CD4-positive, alpha-beta T cell treated with Interleukin-17A for 1 hour (primary cell): ENCODE measurements at places on chromosomes 6 and 20.

DNA sequence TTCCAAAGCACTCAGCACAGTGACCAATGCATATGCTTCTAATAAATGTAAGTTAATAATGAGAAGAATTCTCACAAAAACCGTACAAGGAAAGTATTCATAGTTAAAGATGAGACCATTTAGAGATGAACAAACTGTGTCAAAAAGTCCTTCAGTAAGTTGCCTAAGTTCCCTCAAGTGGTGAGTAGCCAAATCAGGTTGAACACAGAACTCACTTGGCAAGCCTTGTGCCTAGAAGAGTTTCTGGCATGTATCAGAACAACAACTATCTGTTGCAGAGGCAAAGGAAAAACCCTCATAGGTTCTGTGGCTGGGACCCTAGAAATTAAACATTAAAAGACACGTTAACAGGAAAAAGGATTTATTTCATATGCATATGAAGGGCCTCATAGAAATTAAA, 129.6 kb upstream of the DOK5 start:
- no peak for DNase-seq

- DNase-seq = no peak
These were observed 31.9 kb downstream of the TTI1 start for GRCh38 chr20:38001173-38001875.

DNA sequence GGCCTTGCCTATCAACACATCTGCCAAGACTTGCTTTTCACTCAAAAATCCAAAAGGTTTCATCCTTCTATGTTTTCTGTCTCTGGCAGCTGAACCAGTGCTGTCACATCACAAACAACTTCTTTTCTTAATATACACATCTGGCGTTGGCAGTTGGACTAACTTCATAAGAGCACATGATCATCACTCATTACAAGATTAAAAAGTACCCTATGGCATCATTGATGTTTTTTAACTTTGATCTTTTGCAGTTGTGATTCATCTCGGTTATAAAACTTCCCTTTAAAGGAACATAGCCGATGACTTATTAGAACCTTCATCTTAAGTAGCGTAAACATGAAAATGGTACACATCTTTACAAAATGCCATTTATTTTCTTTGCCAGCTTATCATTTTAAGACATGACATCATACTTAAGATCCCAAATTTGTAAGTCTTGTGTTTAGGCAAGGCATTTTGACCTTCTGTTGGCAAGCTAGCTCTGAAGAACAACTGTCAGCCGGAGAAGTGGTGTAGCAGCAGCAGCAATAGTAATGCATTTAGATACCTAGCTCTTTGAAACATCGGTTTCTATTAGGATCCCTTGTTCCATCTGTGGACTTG, 64.2 kb upstream of the SUPT3H start:
- DNase-seq = peak; percentile 42

DNA sequence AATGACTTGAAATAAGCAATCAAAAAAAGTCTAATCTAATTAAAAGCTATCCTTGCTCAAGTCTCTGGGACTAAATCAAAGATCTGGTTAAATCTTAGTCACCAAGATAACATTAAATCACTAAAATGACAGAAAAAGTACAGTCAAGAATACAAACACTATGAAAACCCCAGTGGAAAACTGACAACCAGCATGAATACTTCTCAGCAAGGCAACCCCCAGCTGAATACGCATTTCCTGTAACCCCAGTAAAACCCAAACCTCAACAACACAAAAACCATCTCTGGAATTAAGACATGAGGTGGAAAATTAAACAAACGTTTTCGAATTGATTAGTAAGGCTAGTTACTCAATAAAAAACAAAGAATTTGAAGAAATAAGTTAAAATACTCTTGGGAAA, 23.7 kb upstream of the ZC3H12D start:
- peak; percentile 89 for DNase-seq

DNA sequence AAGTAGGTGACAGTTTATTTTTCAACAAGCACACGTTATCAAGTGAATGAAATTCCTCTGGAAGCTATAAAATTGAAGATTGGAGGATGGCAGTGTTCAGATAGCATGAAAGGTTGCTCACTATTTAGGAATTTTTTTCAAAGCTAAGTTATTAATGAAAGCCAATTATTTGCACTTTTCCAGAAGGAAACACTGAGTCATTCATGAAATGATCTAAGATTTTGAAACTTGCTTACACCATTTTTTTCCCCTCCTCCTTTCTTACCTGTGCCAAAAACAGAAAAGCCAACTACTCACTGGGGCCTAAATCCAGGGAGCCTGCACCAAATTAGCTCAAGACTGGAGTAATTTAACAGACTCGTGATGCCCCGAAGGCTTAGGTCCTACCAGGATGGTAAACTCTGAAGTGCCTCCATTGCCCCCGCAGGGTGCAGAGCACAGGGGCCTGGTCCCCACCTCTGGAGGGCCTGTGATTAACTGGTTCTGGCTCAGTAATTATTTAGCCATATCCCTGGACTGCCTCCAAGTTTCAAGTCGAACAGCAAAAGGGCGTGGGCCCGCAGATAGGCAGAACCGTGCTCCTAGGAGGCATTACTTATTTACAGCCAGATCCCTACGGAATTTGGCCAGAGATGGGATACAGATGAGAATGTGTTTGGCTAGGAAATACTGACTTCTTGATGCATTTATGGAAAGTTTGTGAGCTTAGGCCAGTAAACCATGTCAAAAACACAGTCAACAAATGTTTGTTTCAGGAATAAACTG, 28.0 kb upstream of the ZNF217 start:
- no peak for DNase-seq

- DNase-seq = peak; percentile 19
These were observed 593 bp downstream of the DNMT3B start for GRCh38 chr20:32762754-32763201.

GRCh38 chr20:25287631-25288290, 39.9 kb downstream of the PYGB start:
- DNase-seq = no peak

GRCh38 chr20:298776-299391, 1.5 kb downstream of the ZCCHC3 start:
- DNase-seq = no peak

DNA sequence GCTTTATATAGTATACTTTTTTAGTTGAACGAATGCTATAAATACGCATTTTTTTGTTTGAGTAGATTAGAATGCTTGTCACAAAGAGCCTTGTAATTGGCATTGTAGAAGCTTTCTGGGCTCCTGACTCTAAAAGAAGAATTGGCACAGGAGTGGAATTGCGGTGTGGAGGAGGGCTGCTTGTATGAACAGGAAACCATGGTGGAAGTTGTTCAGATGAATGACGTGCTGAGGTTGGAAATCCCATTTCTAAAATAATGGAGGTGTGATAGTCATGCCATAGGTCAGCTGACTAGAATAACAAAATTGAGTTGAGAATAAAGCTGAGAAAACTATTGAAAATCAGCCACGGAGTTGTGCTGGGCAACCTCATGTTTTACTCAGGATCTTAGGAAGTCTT, 174.9 kb downstream of the QKI start:
- no peak for DNase-seq

- no peak for DNase-seq
These were observed 16.6 kb upstream of the CCND3 start for GRCh38 chr6:41958022-41958856.

- DNase-seq = peak; percentile 25
These were observed 5.7 kb downstream of the HELZ2 start for GRCh38 chr20:63568170-63568981.

GRCh38 chr6:3384241-3385143, 72.4 kb downstream of the SLC22A23 start:
- no peak for DNase-seq

- no peak for DNase-seq
These were observed 35.5 kb downstream of the WRNIP1 start for GRCh38 chr6:2800552-2801316.

GRCh38 chr20:63701051-63701328, 4.5 kb downstream of the TNFRSF6B start:
- no peak for DNase-seq

DNA sequence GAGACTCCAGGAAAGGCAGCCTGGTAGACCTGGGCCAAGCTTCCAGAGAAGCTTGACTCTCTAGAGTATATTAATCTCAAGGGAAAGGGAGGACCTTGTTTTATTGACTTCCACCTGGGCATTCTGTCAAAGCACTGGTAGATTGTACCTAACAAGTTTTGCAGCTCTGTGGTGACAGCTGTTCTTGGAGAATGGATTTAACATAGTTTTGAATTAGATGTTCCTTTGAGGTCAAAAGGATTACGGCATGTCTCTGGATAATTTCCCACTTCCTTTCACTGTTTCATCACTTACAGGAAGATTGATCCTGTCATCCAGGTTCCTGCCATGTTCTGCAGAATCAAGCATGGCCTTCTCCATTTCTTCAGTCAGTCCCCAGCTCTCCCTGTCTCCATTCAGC, 246.0 kb downstream of the PHACTR1 start:
- DNase-seq = no peak

DNA sequence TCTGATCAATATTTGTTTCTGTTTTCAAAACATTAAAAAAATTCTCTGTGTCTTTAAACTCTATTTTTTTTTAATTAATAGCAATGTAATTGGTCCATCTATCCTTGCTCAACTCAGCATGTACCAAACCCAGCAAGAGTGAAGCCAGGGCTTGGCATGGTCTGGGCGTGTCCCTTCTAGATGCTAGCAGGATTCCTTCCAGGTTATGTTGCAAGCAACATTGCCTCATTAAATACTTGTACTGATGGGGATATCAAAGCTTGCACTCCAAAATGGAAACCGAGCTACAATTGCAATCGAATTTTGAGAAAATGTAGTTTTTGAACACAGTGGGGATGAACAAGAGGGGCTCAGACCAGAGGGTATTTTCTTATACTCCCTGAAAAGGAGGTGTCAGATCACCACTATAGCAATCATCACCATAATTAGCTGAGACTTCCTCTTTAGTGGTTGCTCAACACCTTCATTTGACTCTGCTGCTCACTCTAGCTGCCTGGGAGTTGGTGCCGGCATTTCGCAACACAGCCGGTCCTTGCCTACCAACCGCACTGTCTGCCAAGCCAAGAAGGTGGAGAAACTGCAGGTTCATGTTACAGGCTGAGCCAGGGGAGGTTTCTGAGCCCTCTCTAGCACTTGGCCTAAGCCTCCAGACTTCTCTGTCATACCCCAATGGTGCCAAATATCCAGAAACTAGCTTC, 67.8 kb upstream of the RALGAPA2 start:
- DNase-seq = peak; percentile 12

GRCh38 chr20:10724449-10725173, 50.8 kb upstream of the JAG1 start:
- DNase-seq = no peak

DNA sequence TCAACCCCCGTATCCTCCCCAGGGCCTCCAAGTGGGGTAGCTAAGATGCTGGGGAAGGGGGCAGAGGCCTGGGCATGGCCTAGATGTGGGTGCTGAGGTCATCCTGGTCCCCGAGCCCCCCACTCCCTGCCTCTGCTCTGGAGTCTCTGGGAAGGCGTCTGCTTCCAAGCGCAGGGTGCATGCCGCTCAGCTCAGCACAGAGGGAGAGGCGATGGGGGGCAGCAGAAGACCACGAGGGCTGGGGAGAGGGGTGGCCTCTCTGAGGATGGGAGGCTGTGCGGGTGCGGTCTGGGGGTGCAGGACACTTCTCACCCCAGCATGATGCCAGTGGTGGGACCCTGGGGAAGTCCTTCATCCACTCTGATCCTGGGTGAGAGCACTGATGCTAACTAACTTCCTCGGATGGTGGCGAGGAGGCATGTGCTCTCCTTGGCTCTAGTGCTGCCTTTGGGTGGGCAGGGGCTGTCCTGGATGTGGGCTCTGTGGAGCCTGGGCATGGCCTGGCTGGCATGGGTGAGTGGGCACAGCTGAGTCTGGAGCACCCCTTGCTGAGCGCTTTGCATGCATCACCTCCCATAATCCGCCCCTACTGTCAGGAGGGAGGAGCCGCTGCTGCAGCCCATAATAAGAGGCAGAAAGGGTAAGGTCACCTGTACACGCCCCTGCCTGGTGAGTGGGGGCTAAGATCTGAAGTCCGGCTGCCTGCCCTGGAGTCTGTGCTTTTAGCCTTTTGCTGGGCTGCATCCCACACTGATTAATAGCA, 34.7 kb downstream of the EFCAB8 start:
- DNase-seq = no peak

- DNase-seq = no peak
These were observed 18.4 kb upstream of the RBBP8NL start for GRCh38 chr20:62445553-62446340.

- DNase-seq = no peak
These were observed 15.9 kb downstream of the OR2A4 start for GRCh38 chr6:131685266-131685780.

- no peak for DNase-seq
These were observed 141.4 kb downstream of the CD83 start for GRCh38 chr6:14258695-14259593.

DNA sequence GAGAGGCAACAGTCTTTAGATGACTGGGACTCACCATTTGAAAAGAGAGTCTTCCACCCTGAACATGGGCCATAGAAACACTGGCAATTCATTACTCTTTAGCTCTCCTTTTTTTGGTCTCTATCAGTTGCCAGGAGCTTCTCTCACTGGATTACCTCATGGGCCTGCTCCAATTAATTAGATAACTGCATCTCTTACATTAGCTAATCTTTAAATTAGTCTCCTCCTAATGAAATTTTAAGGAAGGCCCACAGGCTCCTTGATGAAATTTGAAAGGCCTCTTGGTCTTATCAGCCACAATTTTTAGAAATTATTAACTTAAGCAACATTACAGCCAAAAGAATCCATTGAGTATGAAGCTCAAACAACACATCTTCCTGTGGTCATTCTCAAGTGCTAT, 184.4 kb downstream of the UNC5CL start:
- no peak for DNase-seq

- DNase-seq = no peak
These were observed 136.8 kb downstream of the FNDC1 start for GRCh38 chr6:159305804-159306537.

DNA sequence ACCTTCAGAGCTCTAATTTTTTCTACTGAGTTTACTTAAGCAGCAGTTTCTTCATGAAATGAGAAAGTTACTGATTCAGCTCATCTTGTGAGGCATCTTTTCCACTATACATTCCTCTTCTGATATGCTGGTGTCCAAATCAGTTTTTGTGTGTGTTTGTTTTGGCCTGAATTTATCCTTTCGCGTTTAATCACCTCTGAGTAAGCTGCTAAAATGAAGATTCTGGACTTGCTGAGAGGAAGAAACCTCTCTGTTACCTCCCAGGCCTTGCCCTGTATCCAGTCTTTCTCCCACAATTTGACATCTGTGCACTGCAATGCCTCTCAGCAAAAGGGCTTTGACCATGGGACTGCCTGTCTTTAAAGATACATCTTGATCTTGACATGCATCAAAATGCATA, 536.2 kb upstream of the NRSN1 start:
- no peak for DNase-seq
